ENCODE measurements at places on chromosomes 2 and 18. TPM values are rescaled to one million over a fixed set of nuclear protein-coding genes. Genes with fewer than 3 reads are reported as not detected.
A peak's percentile ranks its signal among the peaks of the same experiment; 100 is the strongest.

DNA sequence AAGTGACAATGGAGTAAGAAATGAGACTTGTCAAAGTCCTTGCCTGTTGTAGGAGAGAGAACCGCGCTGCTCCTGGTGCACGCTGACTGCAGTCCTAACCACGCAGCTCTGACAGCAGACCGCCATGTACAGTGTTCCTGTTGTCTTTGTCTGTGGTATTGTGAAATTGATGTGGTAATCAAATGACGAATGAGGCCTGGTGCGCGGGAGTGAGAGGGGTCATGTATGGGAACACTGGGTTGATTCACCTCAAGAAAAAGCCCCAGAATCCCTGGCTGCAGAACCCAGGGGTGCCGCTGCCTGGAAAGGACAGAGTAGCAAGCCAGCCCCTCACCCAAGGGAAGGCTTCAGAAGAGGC lies 64.0 kb downstream of the INPP4A start:
- DNase-seq, result no peak

GRCh38 chr2:234690569-234691213 lies 193.8 kb upstream of the ARL4C start:
- peak; percentile 79 for DNase-seq

DNA sequence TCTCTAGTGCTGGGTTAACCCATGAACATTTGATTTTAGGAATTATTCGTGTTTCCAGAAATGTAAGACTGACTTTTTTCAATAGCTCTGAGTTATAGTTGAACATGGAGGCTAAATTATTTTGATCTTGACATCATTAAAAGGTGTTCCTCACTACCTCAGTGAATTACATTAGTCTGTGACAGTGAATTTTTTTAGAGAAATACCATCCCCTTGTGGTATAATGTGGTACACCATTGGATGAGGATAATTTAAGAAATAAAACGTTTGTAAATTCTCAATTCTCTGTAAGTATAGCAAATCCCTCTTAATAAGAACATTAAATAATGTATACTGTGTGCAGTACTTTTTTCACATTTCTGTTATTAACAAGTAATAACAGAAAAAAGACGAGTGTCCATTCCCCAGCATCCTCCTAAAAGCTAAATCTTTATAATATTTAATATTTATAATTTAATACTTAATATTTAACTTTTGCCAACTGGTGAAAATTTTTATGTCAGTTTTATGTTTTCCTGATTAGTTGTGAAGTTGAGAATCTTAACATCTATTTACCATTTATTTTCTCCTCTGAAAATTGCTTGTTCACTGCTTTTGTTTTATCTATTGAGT lies 70.3 kb upstream of the CWC22 start:
- no peak for DNase-seq

DNA sequence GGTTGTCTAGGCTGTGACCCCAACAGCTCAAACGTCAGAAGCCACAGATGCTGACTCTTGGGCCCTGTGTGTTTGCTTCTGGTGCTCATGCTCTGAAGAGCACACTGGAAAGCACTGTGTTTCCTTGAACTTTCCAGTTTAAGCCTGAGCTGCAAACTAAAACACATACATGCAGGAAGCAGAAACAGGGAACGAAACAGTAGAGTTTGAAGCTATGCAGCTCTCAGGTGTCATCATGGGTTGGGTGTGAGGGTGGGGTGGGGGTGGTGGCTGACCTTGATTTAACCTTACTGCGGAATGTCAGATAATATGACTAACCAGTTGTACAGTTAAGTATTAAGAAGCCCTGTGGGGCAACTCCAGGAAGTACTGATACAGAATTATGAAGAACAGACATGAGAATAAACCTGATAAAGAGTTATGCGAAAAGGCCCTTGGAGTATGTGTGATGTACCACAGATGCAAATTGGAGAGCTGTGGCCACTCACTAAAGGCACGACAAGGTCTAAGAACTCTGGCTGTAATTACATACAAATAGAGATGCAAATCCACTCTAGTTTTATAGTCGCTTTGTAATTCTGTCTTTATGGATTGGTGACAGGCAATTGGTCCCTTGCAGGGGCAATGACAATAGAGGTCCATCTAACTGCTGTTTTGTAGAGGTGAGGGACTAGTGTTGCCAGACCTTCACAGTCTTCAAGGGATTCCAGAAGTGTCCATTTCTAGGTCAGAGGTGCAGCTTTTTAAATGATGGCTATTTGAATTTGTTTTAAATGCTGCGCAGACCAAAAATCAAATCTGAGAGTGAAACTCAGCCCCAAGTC lies 273.1 kb downstream of the NAPG start:
- no peak for DNase-seq

GRCh38 chr18:10563886-10564285 lies 38.1 kb downstream of the NAPG start:
- peak; percentile 73 for DNase-seq

HK2 gene
- 114 TPM for total RNA-seq

GRCh38 chr18:24397131-24397693 lies 412 bp downstream of the OSBPL1A start:
- DNase-seq, result peak; percentile 67

POTEJ gene
- 16.7 TPM for total RNA-seq

TUBA4B gene
- total RNA-seq, result not detected

All from prostate gland (tissue), 2 donors.